Epithelial cell of proximal tubule (primary cell): ENCODE measurements at places on chromosomes 2 and 18.

DNA sequence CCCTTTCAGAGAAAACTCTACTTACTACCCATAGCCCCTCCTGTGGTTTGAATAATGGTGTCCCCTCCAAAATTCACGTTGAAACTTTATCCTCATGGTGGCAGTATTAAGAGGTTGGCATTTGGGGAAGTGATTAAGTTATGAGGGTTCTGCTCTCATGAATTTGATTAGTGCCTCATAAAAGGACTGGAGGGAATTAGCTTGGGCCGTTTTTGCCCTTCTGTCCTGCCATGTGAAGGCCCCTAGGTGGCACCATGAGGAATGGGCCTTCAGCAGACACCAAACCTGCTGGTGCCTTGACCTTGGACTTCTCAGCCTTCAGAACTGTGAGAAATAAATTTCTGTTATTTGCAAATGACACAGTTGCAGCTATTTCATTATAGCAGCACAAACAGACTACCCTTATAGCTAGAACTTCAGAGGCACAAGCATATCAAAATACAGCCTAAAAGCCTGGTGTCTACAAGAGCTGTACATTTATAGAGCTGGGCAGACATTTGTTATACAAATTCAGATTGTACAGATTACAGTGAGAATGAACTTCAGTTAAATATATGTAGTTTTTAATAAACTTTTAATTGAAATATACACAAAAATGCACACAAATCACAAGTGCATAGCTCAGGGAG, 2.6 kb upstream of the PTPN2 start:
- DNase-seq: no peak

DNA sequence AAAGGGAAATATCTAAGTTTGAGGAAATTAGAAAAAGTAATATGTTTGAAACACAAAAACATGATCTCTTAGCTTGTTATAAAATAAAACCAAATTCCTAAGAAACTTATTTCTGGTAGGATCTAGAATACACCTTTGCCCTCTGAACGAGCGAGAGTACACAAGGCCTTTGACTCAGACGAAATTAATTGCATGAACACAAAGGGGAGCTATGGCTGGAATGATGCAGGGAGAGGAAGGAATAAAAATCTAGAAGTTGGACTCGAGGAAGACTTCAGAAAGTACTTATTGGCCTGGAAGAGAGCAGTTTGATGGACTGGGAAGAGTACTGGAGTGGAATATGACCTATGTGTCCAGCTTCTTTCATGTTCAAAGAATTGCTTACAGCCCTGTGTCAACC, 927 bp upstream of the CRYGD start:
- no peak for DNase-seq

- DNase-seq: no peak
Measured at GRCh38 chr2:57429831-57430230, 616.8 kb upstream of the VRK2 start.

- no peak for DNase-seq
Measured at GRCh38 chr2:163658556-163658955, 77.3 kb downstream of the FIGN start.

DNA sequence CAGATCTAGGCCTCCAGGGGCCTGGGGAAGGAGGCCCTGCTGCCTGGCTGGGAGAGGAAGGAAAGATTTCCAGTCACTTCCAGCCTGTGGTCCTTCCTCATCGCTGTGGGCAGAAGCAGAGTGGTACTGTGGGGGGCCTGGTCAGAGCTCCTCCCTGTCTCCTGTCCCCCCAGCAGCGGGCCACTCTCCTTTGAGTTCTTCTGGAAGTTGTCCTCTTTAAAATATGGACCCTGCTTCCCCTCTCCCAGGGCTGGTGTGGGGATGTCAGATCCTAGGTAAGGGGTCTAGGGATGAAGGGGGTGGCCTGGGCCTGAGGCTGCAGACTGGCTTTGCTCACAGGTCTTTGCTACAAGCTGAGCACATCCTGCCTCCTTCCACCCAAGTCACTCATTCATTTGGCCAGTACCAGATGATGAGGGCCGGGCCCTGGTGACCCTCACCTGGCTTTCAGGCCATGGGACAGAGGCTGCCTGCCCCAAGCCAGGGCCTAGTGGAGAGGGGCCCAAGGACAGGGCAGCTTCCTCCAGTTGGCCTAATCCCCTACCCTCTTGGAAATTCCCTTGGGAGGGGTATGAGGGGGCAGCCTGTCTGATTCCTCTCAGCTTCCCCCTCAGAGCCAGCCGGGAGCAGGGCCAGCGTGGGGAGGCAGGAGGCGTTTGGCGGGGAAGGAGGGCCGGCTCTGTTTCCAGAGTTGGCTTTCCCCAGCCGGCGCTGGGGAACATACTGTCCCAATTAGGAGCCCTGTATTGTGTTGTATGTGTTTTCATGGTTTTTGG, 231.9 kb downstream of the DYSF start:
- DNase-seq: no peak

GRCh38 chr2:103469800-103470199, 708.0 kb downstream of the TMEM182 start:
- no peak for DNase-seq

DNA sequence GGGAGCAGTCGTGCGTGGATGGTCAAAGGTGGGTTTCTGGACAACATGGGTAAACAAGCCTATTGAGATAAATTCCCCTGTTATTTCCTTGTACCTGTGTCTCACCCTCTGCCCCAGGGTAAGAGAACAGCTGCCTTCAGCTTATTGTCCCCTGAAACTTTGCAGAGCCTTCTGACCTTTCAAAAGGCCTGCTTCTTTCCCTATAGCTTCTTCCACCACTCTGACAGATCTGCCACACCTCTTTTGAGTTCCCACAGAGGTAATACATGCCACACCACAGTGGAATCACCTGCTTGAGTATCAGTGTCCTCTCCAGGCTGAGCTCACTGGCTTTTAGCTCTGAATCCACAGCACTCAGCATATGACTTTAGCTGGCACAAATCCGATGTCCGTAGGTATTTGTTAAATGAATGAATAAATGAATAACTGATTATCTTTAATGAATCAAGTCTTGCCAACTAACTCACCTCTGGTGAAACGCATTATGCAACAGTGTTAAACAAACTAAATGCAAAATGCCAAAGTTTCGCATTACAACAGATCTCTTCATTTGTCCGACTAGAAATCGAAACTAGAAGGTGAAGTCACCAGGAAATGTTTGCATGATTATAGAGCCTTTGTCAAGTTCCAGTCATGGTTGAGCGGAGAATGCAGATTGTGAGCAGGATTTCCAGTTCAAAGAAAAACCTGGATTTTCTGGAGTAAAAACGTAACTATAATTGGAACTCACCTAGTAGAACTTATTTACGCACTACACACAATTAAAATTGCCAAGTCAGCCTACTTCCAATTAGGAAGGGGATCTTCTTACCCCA, 16.4 kb downstream of the DYNAP start:
- DNase-seq: peak; percentile 99

- no peak for DNase-seq
Measured at GRCh38 chr2:6164986-6165747, 473.0 kb downstream of the SOX11 start.

DNA sequence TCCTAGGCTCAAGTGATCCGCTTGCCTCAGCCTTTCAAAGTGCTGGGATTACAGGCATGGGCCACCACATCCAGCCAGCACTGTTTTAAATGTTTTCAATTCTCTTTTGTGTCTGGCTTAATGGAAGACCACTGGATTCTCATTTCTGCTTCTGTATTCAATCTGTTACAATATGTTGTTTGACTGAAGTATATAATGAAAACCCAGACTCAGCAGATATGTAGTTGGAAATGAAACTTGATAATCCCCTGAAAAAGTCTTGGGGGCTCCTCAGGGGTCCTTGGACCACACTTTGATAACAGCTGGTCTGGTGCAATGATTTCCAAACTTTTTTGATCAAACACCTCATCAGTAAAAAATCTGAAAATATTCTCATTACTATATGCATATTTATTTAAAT, 132.7 kb downstream of the ATAD2B start:
- no peak for DNase-seq

DNA sequence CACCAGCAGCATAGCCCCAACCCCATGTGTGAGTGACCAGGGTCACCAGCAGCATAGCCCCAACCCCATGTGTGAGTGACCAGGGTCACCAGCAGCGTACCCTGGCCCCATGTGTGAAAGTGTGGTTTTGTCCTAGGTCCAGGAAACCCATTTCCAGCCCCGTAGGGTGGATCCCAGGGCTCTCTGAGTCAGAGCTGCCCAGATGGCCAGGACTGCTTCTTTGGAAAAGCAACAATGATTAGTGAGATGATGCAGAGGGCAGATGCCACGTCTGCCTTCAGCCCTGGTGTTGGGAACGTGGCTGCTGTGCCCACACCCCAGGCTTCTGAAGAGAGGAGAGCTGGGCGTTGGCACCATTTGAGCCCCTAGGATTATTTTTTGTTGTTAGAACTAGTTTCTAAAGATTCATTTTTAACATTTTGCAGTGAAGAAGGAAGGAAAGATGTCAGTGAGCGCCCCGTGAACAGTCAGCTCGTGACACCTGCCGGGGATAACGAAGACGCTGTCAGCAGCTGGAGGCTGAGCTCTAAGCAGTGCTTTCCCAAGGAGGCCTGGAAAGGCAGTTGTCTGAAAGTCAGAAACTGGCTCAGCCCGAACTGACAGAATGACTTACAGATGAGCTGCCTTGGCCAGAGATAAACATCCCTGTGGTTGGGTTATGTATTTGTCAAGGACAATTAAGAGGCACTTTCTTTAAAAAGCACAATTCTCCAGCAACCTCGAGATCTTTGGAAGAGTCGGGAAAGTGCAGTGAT, 32.1 kb upstream of the KCNG2 start:
- DNase-seq: no peak

GRCh38 chr2:139610512-139610911, 830.3 kb upstream of the NXPH2 start:
- no peak for DNase-seq

GRCh38 chr2:102258386-102259074, 52.8 kb upstream of the IL1RL1 start:
- peak; percentile 84 for DNase-seq

DNA sequence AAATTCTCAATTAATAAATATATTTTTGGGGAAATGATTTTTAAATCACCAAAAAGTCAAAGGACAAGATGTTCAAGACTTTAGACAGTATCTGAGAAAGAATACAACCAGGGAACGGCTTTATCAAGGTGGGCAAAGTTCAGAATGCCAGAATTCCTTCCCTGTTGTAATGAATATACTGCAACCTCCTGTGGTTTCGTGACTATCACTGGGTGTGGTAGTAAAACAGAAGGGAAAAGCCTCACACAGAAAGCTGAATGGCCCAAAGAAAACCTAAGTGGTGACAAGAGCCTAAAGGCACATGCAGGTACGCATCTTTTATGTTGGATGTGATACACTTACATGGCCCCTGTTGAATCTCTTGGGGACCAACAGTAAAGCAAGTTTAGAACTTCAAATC, 37.1 kb downstream of the MBD2 start:
- DNase-seq: no peak

DNA sequence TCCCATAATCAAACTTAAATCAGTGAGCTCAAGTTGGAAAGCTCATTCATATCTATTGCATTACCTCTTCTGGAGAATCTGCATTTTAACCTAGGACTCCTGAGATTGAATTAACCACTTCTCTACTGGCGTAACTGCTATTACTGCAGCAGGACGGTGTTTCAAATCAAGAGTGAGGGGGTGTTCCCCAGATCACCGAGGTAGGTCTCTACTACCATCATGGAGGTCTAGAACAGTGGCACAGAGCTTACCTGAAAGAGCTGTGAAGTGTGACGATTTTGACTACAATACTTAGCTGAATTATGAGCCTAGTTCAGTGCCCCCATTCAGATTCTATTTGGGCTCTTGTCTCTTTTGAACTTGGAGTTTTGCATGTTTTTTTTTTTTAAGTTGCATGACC, 119.5 kb downstream of the POLE4 start:
- DNase-seq: no peak
